ENCODE measurements at places on chromosomes 7 and 10. TPM values are rescaled to one million over a fixed set of nuclear protein-coding genes. Genes with fewer than 3 reads are reported as not detected.

The MEST gene
- 4.2 TPM for total RNA-seq

The PCGF5 gene
- total RNA-seq = 71.4 TPM

The GPR26 gene
- not detected for total RNA-seq

The CALHM1 gene
- total RNA-seq = not detected

The CDHR1 gene
- 0.32 TPM for total RNA-seq

The SMO gene
- 5.0 TPM for total RNA-seq

The MEOX2 gene
- 11.2 TPM for total RNA-seq

The HABP2 gene
- total RNA-seq = not detected

The ERVW-1 gene
- total RNA-seq = not detected

The PSD gene
- 0.50 TPM for total RNA-seq

The CCDC7 gene
- total RNA-seq = 16.7 TPM

The LIPM gene
- not detected for total RNA-seq

GRCh38 chr10:109851616-109852474 lies 71.5 kb downstream of the XPNPEP1 start:
- peak; percentile 35 for DNase-seq

GRCh38 chr7:50678586-50678985 lies 104.1 kb downstream of the GRB10 start:
- no peak for DNase-seq

GRCh38 chr7:54349229-54349628 lies 192.9 kb upstream of the VSTM2A start:
- no peak for DNase-seq

- no peak for DNase-seq
Measured at GRCh38 chr10:36574207-36574606, 551.2 kb upstream of the ANKRD30A start.

DNA sequence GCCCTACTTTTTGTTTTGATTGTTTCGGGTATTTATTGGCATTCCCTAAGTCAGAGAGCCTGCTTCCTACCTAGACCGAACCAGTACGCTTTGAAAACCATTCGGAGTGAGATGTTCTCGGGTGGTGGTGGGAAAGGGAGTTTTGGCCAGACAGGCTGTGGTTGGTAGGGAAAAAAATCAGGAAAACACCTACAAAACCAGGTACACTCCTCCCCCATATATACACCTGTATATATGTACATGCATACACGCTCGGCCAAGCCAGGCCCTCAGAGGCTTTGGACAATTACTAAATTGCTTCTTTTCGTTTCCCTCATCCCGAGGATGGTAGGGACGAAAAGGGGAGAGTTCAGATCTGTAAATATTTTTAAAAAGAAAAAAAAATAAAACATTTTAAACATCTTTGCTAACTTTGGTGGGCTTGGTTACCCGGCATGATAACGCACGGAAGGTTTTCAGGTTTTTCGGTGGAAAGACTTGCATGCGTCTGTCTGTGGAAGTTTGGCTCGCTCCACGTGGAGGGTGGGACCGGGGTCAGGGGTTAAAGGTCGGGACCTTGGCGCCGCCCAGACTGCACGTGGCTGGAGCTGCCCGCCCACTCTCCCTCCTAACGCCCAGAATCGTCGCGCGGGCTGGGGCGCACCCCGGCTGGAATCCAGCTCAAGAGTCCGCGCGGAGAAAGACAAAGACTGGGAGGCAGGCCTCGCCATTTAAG lies 2.5 kb downstream of the HMX2 start:
- no peak for DNase-seq

DNA sequence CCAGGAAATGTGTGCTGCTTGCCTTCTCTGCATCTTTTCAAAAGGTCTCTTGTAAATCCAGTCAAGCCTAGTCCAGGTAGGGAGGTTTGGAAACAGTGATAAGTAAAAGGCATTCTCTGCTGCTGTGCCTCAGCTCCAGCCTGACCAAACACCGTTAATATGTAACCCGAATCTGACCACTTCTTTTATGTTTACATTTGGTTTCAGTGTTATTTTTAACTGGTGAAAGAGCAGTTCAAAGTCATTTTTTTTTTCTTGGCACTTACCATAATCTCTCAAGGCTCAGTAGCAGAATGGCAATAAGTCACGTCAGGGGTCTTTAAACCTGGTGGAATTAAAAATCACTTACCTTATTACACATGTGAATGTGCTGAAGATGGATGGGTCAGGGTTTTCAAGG lies 216.8 kb downstream of the PTEN start:
- no peak for DNase-seq

- no peak for DNase-seq
Measured at GRCh38 chr10:77359287-77359691, 278.3 kb downstream of the KCNMA1 start.

DNA sequence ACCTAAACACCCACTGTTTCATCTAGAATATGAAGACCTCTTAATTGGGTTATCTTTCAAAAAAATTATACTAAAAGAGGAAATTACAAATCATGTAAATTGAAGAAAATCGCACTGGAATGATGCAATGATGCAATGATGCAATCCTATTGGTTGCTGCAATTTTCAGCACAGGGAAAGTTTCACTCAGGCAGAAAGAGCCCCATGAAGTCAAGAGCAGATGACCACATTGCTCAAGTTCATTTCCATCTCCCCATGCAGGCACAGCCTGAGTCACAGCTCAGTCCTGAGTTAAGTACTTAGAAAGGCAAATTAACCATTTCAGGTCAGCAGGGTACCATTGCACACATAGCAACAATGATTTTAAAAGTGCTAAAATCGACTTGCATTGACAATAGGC lies 180.3 kb upstream of the MYO3A start:
- DNase-seq = no peak

DNA sequence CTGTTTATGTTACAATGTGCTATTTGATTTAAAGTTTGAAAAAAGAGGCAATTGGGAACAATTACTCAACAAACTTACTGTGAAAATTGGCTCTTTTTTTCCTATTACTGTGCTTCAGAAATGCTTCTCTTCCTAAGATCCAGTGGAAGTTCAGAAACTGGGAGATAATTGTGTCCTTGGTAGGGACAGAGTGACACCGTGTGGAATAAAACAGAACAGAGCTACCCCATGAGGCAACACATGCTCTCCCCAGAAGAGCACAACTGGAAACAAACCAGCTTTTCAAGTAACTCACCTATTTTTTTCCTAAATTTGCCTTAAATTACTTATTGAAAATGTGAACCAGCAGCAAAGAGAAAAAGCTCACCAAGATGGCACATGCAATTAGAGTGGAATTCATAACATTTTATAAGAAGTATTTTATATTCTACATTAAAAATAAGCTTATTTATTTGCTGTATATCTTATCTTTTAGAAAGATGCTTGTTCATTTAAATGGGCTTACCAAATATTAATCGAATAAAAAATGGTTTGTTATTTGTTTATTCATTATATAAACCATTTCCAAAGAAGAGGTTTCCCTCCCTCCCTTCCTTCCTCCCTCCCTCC lies 346.1 kb upstream of the ANKRD30A start:
- no peak for DNase-seq

- DNase-seq = no peak
Measured at GRCh38 chr10:95260397-95260881, 30.4 kb downstream of the PDLIM1 start.

DNA sequence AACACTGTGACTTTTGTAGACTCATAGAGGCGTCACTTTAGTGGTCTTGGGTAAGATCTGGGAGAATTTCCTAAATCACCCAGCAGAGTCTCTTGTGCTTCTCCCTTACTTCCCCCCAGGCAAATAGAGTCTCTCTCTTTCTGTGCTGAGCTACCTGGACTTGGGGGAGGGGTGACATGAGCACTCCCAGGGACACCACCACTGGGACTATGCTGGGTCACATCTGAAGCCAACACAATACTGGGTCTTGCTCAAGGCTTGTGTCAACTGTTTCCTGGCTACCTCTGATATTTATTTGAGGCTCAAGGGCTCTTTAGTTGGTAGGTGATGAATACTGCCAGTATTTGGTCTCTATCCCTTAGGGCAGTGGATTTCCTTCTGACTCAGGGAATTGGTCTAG lies 214.6 kb upstream of the TPK1 start:
- no peak for DNase-seq

DNA sequence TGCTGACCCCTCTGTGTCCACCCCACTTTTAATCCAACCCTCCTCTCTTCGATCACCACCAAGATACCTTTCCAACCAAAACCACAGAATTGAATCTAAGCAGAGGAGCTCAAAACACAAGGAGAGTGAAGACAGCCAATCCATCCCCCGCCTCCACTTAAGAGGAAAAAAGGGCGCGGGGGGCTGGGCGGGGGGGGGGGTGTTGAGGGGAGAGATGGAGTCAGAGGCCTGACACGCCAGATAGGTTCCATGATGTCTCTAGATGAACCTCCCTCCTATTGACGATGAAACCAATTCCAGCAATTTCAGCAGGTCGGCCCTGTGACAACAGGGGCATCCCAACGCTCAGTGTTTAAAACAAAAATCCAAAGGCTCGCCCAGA lies 1.3 kb downstream of the SORBS1 start:
- no peak for DNase-seq

DNA sequence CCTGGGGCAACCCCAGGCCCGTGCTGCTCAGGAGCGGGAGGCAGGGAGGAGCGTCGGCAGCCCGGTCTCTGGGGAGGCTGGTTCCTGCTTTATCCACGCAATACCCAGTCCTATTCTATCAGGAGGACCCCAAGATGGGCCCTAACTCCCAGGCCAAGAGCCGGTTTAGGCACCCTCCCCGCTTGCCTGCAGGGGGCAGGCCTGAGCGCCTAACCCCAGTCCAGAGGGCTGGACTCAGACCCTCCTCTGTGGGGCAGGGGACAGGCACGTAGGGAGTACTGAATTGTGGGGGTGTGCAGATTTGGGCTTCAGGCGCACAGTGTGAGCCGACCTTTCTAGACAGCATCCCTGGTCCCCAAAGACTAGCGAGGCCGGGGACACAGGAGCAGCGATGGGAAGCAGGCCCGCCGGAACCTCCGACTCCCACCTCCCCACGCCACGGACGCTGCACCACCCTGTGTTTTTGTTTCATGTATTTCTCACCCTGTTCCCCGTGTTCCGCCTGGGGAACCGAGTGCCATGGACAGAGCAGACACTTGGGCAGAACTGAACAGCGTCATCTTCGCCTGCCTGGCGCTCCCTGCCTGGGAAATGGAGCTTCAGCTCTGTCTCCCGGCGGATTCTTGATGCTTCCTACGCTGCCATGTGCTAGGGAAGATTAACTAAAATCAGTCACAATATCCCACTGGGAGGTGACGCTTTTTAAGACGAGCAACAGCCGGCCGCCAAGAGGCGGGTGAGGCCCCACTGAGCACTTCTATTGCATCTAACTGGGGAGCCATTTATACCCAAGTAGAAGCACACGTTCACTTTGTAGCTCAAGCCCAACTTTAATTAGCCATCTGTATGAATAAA lies 5.3 kb downstream of the NUDT1 start:
- no peak for DNase-seq

All from left ventricle myocardium superior (tissue), 1 donor.